Hematopoietic multipotent progenitor cell treated with erythropoietin and hydrocortisone succinate and interleukin-3 and kit ligand, for 8 days (in vitro differentiated cells): ENCODE measurements at places on chromosomes 13 and 19.

DNA sequence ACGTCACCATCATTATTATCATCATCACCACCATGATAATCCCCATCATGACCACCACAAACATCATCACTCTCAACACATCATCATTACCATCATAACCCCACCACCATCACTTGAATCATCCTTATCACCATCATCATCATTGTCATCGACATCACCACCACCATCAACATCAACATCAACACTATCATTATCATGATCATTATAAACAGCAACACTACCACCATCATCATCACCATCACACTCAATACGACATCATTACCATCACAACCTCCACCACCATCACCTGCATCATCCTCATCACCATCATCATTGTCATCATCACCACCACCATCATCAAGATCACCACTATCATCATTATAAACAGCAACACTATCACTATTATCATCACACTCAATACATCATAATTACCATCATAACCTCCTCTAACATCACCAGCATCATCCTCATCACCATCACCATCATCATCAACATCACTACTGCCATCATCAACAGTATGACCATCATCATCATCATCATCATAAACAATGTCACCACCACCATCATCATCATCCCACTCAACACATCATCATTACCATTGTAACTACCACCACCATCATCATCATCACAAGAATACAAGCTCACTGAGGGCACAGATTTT lies 78.7 kb downstream of the MBD3L1 start:
- DNase-seq: no peak

DNA sequence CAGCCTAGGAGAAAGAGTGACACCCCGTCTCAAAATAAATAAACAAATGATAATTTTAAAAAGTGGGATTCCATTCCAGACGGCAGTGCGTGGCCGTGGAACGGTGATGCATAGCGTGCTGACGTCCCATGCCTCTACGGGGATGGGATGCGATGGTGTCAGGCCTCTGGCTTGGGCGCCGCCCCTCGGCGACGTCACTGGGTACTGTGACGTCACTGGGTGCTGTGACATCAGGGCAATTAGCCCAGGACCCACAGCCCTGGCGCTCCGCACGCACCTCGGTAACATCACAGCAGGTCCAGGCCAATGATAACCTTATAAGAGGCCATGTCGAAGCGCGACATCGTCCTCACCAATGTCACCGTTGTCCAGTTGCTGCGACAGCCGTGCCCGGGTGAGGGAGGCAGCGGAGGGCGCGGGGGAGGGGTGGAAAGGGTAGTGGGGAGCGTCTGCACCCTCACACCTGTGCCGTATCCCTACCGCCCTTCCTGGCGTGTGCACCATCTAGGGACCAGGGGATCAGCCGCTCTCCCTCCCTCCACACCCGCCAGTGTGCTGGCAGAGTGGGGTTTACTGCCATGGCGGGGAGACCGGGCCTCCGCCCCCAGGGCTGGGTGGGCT lies at the start of gene GAPDHS:
Gene GAPDHS, plus strand, starts transcription at position 256 of the 621 bp plus-strand sequence. Its CDS starts 72 bp downstream, at position 328.
- DNase-seq: no peak

- DNase-seq: peak; percentile 84
Observed at GRCh38 chr13:46160471-46161066, 21.4 kb downstream of the LCP1 start.

- DNase-seq: peak; percentile 23
Observed at GRCh38 chr13:49371943-49372613, 71.8 kb downstream of the CAB39L start.

GRCh38 chr13:34623331-34623730 lies 318.7 kb upstream of the NBEA start:
- DNase-seq: no peak
